ENCODE measurements at places on chromosomes 3 and 15.

DNA sequence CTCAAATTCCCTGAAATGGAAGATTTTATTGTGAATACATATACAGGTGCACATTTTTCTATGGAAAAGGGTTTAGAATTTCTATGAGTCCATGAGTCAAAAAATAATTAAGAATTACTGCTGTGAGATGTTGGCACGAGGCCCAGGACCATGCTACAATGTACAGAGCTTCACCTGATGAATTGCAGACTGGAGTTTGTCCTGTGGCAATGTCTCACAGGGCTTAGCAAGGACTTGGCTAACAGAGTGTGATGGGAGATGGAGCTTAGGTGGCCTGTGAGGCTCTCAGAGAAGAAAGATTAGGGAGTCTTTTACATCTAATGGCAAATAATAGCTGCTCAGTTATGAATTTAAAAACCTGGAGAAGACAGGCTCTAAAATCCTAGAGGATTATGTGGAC, 219.5 kb upstream of the CBLB start:
- no peak for DNase-seq

GRCh38 chr15:67824197-67824968, 926 bp upstream of the SKOR1 start:
- no peak for DNase-seq

DNA sequence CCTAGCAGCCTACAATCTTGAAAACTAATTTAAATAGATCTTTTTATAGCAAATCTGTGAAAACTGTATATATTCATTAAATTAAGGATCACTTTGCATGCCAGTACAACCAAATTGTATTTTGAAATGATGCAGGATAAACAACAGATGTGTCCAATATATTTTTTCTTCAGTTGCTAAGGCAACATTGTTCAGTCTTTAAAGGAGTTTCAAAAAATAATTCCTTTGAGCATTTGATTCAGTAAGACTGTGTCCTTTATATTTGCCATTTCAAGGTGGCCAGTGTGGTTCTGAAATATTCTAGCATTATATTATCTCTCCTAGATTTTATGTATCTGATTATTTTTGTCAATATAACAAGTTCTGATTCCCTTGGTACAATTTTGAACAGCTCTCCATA, 254.7 kb downstream of the PLOD2 start:
- DNase-seq: no peak

DNA sequence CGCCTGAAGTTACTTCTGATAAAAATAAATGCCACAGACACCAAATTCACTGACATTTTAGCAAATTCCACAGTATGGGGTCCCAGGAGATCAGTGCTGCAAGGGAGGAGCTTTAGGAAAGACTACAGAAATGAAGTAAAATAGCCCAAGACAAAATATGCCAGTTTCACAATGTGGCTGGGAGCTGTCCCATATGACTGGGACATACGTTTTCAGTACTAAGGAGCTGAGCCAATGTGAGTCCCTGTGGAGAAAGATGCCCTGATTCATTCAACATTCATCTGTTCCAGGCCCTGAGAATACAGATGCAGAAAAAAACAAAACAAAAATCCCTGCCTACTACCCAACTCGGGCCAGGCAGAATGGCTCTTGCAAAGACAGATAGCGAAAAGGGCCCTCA, 63.4 kb upstream of the FAM174B start:
- no peak for DNase-seq

GRCh38 chr3:105747060-105747541, 121.7 kb downstream of the CBLB start:
- DNase-seq: no peak

- DNase-seq: no peak
Observed at GRCh38 chr15:24856397-24857390, 98.1 kb upstream of the SNRPN start.

DNA sequence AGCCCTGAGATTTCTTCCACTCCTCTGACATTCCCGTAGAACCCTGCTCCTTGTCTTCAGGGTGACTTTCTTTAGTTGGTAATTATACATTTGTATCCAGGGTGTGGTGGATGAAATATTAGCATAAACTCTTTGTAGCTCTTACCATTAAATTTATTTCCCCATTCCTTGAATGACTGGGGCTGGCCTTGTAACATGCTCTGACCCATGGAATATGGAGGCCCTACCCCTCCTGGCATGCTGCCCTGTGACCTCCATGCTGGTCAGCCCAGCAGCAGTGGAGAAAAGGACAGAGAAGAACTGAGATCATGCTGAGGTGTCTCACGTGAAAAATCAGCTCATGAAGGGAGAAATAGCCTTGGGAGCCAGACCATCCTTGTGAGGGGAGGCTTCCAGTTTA, 96.1 kb upstream of the PROK2 start:
- DNase-seq: no peak

DNA sequence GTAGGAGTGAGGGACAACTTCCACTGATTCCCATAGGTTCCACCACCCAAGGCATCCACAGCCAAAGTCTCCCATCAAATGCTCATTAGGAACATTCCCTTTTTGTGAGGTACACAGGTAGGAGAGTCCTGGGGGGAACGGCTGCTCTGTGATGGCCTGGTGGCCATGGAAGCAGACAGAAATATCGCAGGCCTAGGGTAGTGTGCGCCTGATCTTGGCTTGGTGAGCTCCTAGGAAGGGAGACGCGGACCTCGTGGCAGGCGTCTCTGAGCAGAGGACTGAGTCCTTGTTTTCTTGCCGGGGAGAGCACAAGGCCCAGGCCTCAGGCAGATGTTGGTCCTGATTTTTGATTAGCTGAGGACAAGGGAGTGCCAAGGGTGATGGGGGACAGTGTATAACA, 99.5 kb downstream of the SNRPN start:
- no peak for DNase-seq

GRCh38 chr3:23329471-23330105, 126.5 kb downstream of the UBE2E2 start:
- no peak for DNase-seq

DNA sequence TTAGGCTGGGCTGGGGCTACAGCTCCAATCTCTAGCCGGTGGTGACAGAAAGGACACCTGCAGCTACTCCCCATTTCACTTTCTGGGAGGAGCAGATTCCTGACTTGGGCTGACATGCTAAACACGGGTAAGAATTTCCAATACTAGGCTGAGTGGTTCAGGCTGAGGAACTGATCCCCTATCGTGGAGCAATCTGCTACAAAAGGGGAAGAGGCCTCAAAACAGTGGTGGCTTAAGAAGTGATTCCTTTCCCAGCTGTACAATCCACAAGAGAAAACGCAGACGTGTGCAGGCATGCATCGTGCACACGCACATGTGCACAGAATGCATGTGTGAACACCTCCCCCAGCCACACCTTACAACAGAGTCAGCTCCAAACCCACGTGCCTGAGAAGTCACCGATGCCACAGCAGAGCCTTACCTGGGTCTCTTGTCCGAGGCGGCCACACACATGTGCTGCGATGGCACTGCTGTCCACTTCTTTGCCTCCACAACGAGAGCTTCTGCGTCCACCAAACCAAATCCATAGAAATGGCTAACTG, 86.7 kb upstream of the SNRPA1 start:
- DNase-seq: no peak

- no peak for DNase-seq
Observed at GRCh38 chr15:64193971-64194370, 31.1 kb upstream of the PPIB start.

GRCh38 chr15:55267401-55268175, 22.0 kb downstream of the RAB27A start:
- no peak for DNase-seq

DNA sequence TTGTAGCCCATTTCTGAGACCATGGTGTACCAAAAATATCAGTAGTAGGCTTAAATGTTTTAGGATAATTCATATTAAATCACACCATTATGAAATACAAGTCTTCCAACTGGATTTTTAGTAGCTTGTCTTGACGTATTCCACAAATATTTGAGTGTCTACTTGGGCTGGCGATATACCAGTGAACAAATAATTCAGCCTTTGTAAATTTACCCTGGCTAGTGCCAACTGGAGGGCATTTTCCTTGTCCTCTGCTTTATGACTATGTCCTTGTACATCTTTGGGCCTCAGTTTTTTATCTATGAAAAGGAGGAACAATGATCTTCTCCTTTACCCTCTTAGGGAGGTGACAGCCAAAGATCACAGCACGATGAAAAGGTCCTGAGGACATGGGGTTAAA, 114.8 kb downstream of the FRMD4B start:
- DNase-seq: no peak

- DNase-seq: no peak
Observed at GRCh38 chr15:29821416-29822099, 710 bp downstream of the TJP1 start.

DNA sequence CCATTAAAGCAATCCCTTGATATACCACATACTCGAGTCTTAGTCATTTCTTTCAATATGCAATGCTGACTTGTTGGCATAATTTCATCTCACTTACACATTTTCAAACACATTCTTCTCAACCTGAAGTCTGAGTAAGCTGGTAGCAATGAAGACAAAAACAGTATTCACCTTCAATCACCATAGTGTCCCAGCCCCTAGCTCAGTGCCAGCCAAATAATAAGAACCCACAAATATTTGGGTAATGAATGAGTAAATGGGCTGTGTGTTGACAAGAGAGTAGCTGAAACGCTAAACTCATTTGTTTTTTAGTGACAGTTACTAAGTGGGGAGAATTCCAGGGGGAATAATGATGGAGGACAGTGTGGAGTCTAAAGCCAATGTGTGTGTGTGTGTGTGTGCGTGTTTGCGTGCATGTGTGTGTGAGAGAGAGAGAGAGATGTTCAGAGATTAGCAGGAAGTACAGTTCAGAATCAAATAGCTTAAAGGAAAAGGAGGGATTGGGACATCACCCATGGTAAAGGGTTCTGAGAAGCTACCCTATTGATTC, 165.7 kb downstream of the GAP43 start:
- no peak for DNase-seq

GRCh38 chr3:65816208-65816607, 222.5 kb downstream of the MAGI1 start:
- DNase-seq: no peak

DNA sequence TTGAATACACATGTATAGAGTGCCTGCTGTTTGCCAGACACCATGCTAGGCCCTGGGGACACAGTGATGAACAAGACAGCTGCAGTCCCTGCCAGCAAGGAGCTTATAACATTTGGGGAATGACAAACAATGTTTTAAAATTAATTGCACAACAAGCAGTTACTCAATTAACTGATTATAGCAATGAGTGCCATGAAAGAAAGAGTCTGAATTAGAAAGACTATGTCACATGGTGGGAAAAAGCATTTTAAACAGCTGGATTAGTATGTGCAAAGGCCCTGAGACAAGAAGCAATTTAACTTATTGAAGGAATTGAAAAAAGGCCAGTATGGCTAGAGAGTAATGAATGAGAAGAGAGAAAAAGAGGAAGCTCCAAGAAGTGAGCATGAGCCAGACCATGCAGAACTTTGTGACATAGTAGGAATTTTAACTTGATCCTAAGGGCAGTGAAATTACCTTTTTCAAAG, 64.5 kb upstream of the PLXNA1 start:
- DNase-seq: no peak

- DNase-seq: no peak
Observed at GRCh38 chr3:175983379-175983778, 1124.2 kb downstream of the NAALADL2 start.

Data from stimulated activated CD4-positive, alpha-beta T cell treated with anti-CD3 and anti-CD28 coated beads, TNF-alpha, amount 100 ng/mL, for 4 hours (primary cell).